ENCODE measurements at places on chromosomes 3 and 15. TPM values are rescaled to one million over a fixed set of nuclear protein-coding genes. Genes with fewer than 3 reads are reported as not detected.

- H3K36me3 ChIP-seq = no peaks in the 10 kb centered on the region
- no peaks in the 10 kb centered on the region for H3K27me3 ChIP-seq
- no peak for DNase-seq
- no peaks in the 10 kb centered on the region for H3K4me1 ChIP-seq
- H3K27ac ChIP-seq = no peak overlapping the region
Observed at GRCh38 chr3:64958199-64958843, 270.5 kb upstream of the ADAMTS9 start.

GRCh38 chr3:8840556-8840955, 71.1 kb upstream of the OXTR start:
- H3K36me3 ChIP-seq = no peaks in the 10 kb centered on the region
- no peak for DNase-seq
- H3K4me1 ChIP-seq = no peaks in the 10 kb centered on the region
- H3K27ac ChIP-seq = no peak overlapping the region
- no peak overlapping the region for H3K4me3 ChIP-seq
- H3K27me3 ChIP-seq = no peaks in the 10 kb centered on the region

DNA sequence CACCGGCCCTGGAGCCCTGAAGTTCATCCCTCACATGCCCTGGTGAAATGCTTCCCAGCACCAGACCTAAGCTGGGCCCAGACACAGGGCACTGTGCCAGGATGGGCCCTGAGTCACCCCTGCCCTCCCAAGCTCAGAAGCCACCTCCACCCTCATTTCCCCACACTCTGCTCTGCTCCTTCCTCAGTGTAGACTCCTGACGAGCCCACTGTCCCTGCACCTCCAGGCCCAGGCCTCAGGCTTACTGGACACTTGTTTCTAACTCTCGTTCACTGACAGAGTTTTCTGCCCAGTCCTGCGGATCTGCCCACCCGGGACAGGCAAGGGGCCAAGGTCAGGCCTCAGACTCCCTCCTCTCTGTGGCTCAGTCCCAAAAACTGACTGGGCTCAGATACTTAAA, 112.6 kb upstream of the RNF7 start:
- peaks cover 2% of the 10 kb centered on the region for H3K27me3 ChIP-seq
- no peak overlapping the region for H3K27ac ChIP-seq
- H3K36me3 ChIP-seq = no peaks in the 10 kb centered on the region

GRCh38 chr15:71891026-71891425, 80.7 kb downstream of the NR2E3 start:
- H3K27ac ChIP-seq = no peak overlapping the region
- H3K27me3 ChIP-seq = no peaks in the 10 kb centered on the region
- H3K4me3 ChIP-seq = no peak overlapping the region
- no peaks in the 10 kb centered on the region for H3K4me1 ChIP-seq
- no peak for DNase-seq

- no peaks in the 10 kb centered on the region for H3K4me1 ChIP-seq
- no peaks in the 10 kb centered on the region for H3K36me3 ChIP-seq
- peaks cover 1% of the 10 kb centered on the region for H3K27me3 ChIP-seq
- no peak for DNase-seq
Observed at GRCh38 chr15:29401644-29402043, 132.0 kb upstream of the NSMCE3 start.

DNA sequence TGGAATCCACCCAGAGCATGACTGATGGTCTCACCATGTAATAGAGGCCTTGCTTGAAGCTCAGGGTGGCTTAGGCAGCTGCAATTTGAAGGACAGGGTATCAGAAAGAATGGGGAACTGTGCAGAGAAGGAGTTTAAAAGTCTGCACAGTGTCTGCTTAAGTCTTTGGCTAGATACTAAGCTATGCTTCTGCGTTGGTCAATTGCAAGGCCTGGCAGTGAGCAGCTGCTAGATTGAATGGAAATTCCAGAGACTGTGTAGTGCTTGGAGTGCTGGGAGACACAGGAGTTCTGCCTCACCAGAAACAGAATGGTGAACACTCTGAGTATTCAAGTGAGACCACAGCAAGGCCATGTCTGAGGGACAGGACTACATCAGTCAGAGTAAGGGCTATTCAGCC, 17.3 kb upstream of the ATP10A start:
- H3K4me1 ChIP-seq = no peaks in the 10 kb centered on the region
- no peak overlapping the region for H3K27ac ChIP-seq
- no peak overlapping the region for H3K4me3 ChIP-seq
- peaks cover 3% of the 10 kb centered on the region for H3K27me3 ChIP-seq
- DNase-seq = no peak
- H3K36me3 ChIP-seq = no peaks in the 10 kb centered on the region

DNA sequence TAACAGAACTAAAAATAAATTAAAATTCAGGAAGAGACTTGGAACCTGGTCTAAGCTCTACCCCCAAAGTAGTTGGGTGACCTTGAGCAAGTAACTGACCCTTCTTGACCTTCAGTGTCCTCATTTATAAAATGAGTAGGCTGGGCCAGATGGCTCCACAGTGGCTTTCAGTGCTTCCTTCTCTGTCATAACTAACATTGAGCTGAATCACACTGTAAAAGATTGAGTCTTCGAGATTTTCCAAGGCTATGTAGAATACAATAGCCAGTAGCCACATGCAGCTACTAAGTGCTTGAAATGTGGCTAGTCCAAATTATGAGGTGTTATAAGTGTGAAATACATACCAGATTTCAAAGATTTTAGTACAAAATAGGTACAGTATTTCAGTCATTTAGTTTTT, 313.3 kb downstream of the MECOM start:
- H3K36me3 ChIP-seq = no peaks in the 10 kb centered on the region
- H3K4me3 ChIP-seq = no peak overlapping the region
- DNase-seq = no peak
- peaks cover 4% of the 10 kb centered on the region for H3K4me1 ChIP-seq

- peaks cover 2% of the 10 kb centered on the region for H3K27me3 ChIP-seq
- no peak overlapping the region for H3K4me3 ChIP-seq
- no peaks in the 10 kb centered on the region for H3K36me3 ChIP-seq
- no peak overlapping the region for H3K27ac ChIP-seq
- peaks cover 5% of the 10 kb centered on the region for H3K4me1 ChIP-seq
Observed at GRCh38 chr3:48232734-48233133, 8.2 kb upstream of the ZNF589 start.

DNA sequence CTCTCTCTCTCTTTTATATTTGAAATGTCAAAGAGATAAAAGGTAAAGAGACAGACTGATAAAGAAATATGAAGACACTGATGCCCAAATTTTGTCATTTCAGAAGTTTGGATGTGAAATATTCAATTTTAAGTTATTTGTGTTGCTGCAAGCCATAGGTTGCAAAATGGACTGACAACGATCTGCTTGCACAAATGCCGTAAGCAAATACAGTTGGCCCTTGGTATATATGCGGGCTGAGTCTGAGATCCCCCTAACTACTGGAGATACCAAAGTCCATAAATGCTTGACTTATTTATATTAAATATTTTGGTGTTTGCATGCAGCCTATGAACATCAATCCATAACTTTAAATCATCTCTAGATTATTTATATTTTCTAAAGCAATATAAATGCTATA, 1459.1 kb upstream of the ALCAM start:
- H3K4me1 ChIP-seq = no peaks in the 10 kb centered on the region
- no peak overlapping the region for H3K4me3 ChIP-seq
- no peak overlapping the region for H3K27ac ChIP-seq
- no peaks in the 10 kb centered on the region for H3K36me3 ChIP-seq
- no peak for DNase-seq

DNA sequence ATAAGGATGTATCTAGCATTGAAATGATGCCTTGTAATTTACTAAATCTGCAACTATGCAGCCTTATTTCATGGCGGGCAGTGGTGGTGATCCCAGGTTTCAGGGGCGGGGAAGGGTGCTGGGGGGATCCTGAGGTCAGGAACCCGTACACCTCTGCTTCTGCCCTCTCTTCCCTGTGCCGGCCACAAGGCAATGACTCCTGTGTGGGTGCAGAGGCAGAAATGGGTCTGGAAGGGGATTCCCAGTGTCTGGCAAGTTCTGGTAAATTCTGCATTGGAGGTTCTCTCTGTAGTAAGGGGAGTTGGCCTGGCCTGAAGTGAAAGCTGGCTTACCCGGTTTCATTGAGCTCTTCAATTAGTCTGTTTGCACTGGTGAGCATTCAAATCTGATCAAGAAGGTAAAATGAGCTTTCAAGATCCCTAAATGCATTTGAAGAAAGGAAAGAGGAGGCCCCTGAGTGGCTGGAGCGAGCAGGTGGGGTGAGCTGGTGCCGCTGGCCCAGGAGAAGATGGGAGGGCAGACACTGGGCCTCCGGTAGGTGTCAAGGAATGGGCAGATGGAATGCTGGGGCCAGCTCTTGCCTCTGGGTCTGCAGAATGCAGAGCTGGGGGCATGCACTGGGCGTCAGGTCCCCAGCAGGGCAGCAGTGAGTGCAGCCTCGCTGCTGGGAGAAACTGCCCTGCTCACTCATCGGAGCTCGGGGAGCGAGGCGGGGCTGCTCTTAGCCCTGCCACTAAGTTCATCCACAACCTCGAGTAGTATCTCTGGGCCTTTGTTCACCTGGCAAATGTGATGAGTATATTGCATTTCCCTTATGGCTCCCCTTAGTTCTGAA, 13.7 kb downstream of the NRROS start:
- H3K4me1 ChIP-seq = peaks cover 37% of the 10 kb centered on the region
- H3K36me3 ChIP-seq = peaks cover 77% of the 10 kb centered on the region
- H3K4me3 ChIP-seq = no peak overlapping the region
- no peak for DNase-seq

DNA sequence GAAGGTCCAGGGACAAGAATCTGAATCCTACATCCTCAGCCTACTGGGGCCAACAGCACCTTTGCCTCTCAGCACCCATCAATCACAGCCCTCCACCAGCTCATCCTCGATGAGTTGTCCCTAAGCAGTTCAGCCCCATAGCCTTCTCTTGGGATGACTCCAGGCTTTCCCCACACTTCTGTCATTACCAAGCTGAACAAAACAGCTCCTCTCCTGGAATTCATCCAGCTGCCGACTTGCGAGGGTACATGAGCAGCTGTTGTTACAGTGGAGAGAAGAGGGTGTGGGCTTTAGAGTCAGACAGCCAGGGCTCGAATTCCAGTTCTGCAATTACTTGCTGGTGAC, 69.0 kb upstream of the THBS1 start:
- H3K27ac ChIP-seq = no peak overlapping the region
- no peaks in the 10 kb centered on the region for H3K36me3 ChIP-seq
- H3K4me3 ChIP-seq = no peak overlapping the region
- DNase-seq = no peak
- peaks cover 23% of the 10 kb centered on the region for H3K27me3 ChIP-seq

GRCh38 chr3:153090973-153091372, 71.1 kb upstream of the RAP2B start:
- H3K27me3 ChIP-seq = peaks cover 4% of the 10 kb centered on the region
- DNase-seq = no peak
- H3K36me3 ChIP-seq = no peaks in the 10 kb centered on the region
- H3K4me3 ChIP-seq = no peak overlapping the region
- H3K27ac ChIP-seq = no peak overlapping the region

DNA sequence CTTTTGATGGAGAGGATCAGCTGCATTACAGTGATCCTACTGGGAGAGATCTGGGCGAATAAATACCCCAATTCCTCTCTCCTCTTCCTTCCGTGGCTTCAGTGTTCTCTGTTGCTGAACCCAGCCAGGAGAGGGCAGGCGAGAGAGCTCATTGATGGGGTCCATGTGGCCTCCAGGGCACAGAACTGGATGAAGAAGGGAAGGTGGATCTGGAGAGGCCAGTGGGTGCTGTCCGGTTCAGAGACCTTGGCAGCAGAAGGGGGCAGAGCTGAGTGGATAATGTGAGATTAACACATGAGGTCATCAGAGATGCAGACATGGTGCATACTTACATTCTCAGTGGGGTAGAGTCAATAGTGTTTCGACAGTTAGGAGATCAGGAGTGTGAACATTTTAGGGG, 193.6 kb downstream of the CLSTN2 start:
- H3K4me3 ChIP-seq = no peak overlapping the region
- H3K27me3 ChIP-seq = no peaks in the 10 kb centered on the region
- H3K36me3 ChIP-seq = no peaks in the 10 kb centered on the region
- DNase-seq = no peak

DNA sequence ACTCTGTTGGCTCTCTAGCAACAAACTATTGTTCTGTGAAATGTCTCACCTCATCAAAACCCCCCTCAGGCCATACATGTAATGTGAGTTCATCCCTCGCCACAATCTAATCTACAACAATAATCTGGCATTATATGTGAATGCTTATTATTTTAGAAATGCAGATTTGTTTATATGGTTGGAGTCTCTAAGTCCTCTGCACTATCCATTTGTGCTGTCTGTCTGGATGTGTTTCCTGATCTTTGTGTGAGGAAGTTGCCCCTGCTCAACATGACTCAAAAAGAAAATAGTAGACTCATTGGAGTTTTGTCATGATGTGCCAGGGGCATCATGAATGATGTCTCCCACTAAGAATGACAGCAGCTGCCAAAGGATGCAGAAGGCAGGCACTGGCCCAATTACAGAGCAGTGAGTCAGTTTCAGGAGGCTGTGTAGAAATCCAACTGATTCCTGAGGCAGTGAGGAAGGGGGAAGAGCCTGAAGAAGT, 161.6 kb upstream of the PDZRN3 start:
- no peaks in the 10 kb centered on the region for H3K36me3 ChIP-seq
- H3K27ac ChIP-seq = no peak overlapping the region
- no peak overlapping the region for H3K4me3 ChIP-seq
- no peaks in the 10 kb centered on the region for H3K27me3 ChIP-seq

DNA sequence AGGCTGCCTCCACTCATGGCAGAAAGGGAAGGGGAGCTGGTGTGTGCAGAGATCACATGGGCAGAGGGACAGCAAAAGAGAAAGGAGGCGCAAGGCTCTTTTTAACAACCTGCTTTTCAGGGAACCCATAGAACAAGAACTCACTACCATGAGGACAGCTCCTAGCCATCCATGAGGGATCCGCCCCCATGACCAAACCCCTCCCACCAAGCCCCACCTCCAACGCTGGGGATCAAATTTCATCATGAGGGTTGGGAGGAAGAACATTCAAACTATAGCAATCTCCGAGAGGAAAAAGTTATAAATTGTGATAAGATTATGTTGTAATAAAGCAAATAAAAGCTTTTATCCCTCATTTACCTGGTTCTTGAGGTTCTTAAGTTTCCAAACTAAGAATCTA, 84.7 kb upstream of the LMCD1 start:
- H3K27ac ChIP-seq = no peak overlapping the region
- no peaks in the 10 kb centered on the region for H3K4me1 ChIP-seq
- no peak overlapping the region for H3K4me3 ChIP-seq
- H3K27me3 ChIP-seq = no peaks in the 10 kb centered on the region

- no peak overlapping the region for H3K4me3 ChIP-seq
- H3K36me3 ChIP-seq = peaks cover 82% of the 10 kb centered on the region
- H3K27me3 ChIP-seq = no peaks in the 10 kb centered on the region
- peak overlapping the region; percentile 6 for H3K27ac ChIP-seq
Observed at GRCh38 chr3:45008117-45008516, 18.0 kb upstream of the CLEC3B start.

The FAM107A gene
- not detected for total RNA-seq

The FBXL2 gene
- not detected for total RNA-seq

The ATP13A5 gene
- not detected for total RNA-seq

The KIF7 gene
- total RNA-seq = 3.5 TPM

The IGSF11 gene
- total RNA-seq = not detected

The PLSCR2 gene
- total RNA-seq = not detected

The CIDEC gene
- not detected for total RNA-seq

The PLA2G4B gene
- total RNA-seq = 10.5 TPM
